HEK293T (cell line): ENCODE measurements at places on chromosomes 12 and 14.
A peak's percentile ranks its signal among the peaks of the same experiment; 100 is the strongest.

- DNase-seq: no peak
Observed at GRCh38 chr12:100858656-100859055, 64.1 kb downstream of the ANO4 start.

- no peak for DNase-seq
Observed at GRCh38 chr12:130863298-130863697, 8.6 kb upstream of the RAN start.

- no peak for DNase-seq
Observed at GRCh38 chr14:105195522-105196264, 14.6 kb upstream of the NUDT14 start.

- DNase-seq: no peak
Observed at GRCh38 chr12:15530361-15530760, 208.1 kb downstream of the PTPRO start.

DNA sequence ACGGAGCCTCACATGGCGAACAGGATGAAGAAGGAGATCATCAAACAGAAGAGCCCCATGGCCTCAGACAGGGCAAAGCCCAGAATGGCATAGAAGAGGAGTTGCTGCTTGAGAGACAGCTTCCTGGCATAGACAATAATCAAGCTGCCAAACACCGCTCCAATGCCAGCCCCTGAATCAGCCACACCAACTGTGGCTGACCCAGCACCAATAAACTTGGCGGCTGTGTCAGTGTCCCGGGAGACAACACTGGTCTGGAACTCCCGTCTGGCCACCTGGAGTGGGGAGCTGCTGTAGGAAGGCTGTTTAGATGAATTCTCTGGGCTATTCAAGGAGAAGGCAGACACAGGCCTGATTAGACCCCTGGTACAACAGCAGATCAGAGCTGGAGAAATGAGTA, 100.1 kb downstream of the HEATR5A start:
- DNase-seq: no peak

GRCh38 chr12:225012-225411, 11.1 kb upstream of the SLC6A12 start:
- DNase-seq: no peak

DNA sequence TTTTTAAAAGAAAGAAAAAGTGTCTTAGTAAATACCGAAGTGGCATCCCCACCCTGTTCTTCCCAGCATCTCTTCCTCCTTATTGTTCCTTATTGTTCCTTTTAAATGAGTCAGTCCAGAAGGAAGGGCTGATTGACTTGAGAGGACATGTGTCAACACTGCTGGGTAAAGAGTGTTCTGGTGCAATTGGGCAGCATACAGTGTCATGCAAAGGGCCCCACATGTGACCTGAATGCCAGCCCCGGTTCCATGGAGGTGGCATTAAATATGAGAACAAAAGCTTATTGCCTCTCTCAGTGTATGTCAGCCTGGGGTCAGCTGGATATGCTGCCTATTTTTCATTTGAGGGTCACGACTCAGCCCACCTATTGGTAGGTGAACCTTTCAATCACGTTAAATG, 58.9 kb upstream of the RIC8B start:
- DNase-seq: no peak

DNA sequence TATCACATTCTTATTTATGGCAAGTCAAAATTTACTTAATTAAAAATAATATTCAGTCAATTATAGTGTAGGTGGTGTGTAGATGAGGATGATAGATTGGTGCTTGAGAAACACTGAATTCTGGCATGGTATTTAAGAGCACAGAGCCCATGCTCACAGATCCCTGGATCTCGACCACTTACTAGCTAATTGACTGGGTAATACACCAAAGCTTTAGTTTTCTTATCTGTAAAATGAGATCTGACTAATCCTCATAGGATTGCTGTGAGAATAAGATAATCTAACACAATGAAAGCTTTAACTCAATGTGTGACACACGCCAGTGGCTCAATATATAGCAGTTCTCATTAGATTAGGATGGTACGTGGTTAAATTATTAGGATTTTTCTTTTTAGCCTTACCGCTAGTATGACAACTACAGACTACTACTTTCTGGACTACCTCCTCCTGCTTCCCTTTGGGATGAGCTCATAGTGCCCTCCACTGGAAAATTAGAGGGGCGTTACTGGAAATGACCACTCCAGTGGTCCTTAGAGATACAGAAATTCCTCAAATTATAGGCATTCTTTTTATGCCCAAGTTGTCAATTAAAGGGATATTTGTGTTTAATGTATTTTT, 482.8 kb upstream of the TBX3 start:
- DNase-seq: no peak

DNA sequence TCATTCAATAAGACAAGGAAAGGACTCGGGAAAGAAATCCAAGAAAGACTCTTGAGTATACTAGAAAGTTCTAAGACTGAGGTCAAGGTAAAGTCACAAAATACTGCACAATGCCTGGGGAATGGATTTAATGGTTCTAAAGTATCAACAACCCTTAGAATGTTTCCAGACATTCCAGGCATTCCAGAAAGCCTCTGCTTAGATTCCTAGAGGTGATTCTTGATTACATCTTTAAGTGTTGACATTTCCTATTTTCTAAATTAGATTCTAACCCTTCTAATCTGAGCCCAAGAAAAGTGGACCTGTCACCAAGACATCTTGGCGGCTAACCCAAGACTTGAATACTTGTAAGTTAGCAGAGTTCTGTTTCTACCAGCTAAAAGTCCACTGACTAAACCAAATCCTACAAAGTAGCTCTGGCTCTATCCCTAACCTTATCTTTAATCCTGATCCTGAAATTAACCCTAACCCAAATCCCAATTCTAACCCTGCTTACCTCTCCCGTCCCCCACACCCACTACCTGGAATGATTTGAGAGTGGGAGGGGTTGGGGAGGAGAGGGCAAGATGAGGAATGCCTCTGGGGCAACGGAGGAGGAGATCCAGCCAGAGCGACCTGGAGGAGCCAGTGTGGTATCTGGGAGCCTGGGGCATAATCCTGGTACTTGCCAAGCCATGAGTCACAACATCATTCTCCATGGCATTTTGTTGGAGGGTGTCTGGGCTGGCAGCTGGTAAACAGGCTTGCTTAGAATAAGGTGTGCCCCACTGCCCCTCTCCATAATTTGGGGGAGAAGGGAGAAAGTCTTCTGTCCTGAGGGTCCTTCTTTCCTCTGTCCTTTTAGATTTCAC, 93.4 kb upstream of the HOXC13 start:
- DNase-seq: no peak

DNA sequence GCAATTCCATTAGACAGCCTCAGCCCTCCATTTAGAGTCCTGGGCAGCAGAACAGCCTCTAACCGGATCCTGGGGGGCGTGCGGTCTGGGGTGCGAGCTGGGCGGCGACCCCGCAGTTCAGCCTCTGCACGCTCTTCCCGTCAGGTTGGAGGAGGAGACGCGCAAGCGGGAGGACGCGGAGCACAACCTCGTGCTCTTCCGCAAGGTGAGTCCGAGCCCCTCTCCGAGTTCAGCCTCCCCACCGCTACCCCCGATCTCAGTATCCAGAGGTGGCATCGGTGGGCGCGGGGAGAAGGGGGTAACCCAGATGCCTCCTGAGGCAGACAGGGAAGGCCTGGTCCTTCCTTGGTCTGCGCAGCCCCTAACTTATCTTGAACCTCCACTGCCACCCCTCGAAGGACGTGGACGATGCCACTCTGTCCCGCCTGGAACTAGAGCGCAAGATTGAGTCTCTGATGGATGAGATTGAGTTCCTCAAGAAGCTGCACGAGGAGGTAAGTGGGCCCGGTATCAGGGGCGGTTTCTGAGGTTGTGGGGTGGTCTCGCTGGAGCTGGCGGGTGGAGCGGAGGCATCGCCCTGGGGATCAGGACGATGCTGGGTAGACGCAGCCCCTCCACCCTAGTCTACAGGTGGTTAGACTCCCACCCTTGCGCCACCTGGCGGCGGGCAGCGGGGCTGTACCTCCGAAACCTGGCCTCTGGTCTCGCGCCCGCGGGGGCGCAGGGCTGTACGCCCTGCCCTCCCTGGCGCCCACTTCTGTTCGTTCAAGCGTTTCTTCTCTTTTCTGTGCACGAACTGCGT, 1.3 kb downstream of the PRPH start:
- DNase-seq: peak; percentile 88

DNA sequence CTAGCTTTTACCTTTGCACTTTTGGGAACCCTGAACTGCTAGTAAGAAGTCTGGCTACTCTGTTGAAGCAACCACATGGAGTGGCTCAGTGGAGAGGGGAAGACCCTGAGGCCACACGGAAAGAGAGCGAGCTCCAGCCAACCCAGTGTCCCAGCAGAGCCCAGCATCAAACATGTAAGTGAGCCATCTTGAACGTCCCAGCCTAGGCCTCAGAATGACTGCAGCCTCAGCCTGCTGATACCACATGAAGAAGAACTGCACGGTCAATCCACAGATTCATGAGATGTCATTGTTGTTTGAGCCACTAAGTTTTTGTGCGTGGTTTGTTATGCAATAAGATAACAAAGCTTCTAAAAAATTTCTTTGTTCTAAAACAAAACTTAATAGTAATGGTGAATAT, 40.2 kb downstream of the TFCP2 start:
- DNase-seq: no peak

- no peak for DNase-seq
Observed at GRCh38 chr12:57126561-57126960, 1.7 kb upstream of the LRP1 start.

- no peak for DNase-seq
Observed at GRCh38 chr12:120194226-120194533, 335 bp downstream of the GCN1 start.

- DNase-seq: no peak
Observed at GRCh38 chr12:28759333-28759732, 389.7 kb upstream of the FAR2 start.

- no peak for DNase-seq
Observed at GRCh38 chr12:109883461-109883860, 3.1 kb upstream of the GLTP start.

GRCh38 chr12:75827061-75827460, 204.5 kb downstream of the PHLDA1 start:
- no peak for DNase-seq

- no peak for DNase-seq
Observed at GRCh38 chr14:44300916-44301315, 206.2 kb downstream of the FSCB start.

GRCh38 chr12:29220632-29221336, 71.7 kb downstream of the FAR2 start:
- no peak for DNase-seq

- peak; percentile 17 for DNase-seq
Observed at GRCh38 chr12:67827820-67828383, 161.3 kb upstream of the IFNG-AS1 start.

GRCh38 chr14:94173471-94173884, 644 bp upstream of the PPP4R4 start:
- no peak for DNase-seq

DNA sequence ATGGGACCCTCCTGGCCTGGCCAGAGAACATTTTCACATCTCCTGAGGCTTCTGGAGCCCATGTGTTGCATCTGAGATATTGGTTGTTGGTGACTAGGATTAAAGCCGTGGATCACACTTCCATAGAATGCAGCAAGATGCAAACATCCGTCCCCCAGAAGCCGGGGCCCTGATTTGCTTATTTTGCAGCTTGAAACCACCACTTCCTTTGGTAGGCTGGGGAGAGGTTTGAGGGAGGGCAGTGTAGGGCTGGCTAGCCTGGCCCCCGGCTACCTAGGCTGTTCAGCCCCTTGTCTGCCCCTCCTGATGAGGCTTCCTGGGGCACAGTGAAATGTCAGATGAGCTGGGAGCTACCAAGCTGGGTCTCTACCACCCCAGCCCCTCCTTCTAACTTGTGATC, 209.7 kb upstream of the PWP1 start:
- DNase-seq: no peak

- no peak for DNase-seq
Observed at GRCh38 chr12:106197906-106198623, 49.8 kb downstream of the CKAP4 start.

GRCh38 chr14:67477926-67478799, 10.4 kb downstream of the TMEM229B start:
- no peak for DNase-seq

- no peak for DNase-seq
Observed at GRCh38 chr12:130333341-130333740, 4.3 kb upstream of the PIWIL1 start.

DNA sequence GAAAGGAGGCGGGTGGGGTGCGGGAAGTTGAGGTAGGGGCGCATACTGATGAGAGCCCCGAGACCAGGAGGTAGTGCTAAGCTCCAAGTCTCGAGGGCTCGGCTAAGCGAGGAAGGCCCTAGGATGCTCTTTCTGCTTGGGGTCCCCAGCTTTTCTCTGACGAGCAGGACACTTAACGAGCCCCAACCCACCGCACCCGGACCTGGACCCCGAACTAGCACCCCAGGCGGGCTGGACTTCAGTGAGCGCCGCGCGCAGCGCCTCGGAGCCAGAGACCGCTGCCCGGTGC, 4.7 kb upstream of the C1QL4 start:
- DNase-seq: no peak

DNA sequence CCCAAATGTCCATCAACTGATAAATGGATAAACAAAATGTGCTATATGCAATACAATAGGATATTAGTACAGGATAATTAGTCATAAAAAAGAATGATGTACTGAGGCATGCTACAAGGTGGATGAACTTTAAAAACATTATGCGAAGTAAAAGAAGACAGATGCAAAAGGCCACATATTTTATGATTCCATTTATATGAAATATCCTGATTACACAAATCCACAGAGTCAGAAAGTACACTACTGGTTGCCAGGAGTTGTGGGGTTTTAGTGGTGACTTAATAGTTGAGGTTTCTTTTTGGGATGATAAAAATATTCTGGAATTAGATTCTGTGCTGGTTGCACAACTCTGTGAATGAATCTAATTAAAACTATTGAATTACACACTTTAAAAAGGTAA, 12.6 kb downstream of the TRIM9 start:
- no peak for DNase-seq

DNA sequence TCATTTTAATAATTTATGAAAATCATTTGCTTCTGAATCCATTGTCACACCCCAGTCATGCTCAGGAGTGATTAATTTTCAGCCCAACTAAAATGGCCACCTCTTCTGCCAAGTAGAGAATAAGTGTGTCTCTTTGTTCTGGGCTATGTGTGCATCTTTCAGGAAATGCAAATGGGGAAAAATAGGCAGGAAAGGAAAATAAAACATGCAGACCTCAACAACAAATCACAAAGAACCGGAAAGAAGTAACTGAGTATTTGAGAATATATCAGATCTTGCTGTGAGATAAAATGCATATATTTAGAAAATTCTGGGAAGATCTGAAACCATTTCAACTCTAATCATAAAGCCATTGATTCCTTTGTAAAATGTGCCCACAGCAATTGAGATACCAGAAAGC, 763.9 kb downstream of the GALC start:
- no peak for DNase-seq

DNA sequence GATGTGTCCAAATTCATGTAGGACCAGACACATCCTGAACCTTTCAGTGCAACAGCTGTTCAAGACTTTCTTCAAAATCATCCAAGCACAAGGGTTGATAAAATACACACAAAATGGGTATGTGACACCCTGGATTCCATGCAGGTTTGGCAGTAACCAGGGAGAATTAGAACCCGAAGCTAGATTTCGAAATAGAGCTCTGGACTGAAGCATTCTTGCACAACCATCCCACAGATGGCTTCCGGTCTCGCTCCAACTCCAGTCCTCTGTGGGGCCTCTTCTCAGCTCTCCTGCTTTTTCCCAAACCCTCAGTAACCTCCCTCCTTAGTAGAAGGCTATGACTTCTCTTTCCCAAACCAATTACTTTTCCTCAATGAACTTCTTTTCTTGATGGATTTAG, 171.3 kb downstream of the TTC7B start:
- DNase-seq: no peak
